ENCODE measurements at places on chromosomes 4 and X.

- DNase-seq = no peak
Measured at GRCh38 chrX:33909836-33910235, 222.3 kb downstream of the FAM47A start.

DNA sequence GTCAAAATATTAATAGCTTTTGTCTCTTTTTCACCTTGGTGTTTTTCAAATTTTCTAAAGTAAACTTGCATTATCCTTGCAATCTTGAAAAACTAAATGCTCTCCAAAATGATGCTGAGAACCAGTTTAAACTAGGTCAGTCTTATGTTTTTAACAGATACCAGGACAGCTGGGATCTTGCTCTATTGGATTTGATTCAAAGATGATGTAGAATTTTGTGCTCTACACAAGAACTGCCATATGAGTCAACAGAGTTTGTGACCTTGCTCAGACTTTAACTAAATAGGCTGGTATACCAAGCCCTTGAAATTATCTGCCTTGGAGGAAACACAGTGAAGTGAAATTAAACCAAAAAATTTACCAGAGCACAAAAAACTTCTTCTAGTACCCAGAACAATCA lies 991.1 kb downstream of the STPG2 start:
- DNase-seq = no peak

DNA sequence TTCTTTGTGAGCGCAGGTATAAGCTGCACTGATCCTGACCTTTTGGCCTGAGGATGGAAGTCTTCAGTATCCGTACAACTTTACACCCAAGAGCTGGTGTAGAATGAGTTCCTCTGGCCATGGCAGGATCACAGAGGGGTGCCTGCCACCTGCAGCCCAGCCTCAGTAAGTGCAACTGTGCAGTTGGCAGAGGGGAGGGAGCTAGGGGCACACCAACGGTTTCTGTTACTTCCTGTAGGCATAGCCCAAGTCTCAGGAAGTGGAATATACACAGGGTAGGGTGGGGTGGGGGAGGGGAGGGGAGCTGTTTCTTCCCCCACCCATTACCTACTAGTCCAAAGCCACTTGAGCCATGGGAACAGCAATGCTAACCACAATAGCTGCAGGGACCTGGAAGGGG lies 85.4 kb upstream of the GBA3 start:
- no peak for DNase-seq

DNA sequence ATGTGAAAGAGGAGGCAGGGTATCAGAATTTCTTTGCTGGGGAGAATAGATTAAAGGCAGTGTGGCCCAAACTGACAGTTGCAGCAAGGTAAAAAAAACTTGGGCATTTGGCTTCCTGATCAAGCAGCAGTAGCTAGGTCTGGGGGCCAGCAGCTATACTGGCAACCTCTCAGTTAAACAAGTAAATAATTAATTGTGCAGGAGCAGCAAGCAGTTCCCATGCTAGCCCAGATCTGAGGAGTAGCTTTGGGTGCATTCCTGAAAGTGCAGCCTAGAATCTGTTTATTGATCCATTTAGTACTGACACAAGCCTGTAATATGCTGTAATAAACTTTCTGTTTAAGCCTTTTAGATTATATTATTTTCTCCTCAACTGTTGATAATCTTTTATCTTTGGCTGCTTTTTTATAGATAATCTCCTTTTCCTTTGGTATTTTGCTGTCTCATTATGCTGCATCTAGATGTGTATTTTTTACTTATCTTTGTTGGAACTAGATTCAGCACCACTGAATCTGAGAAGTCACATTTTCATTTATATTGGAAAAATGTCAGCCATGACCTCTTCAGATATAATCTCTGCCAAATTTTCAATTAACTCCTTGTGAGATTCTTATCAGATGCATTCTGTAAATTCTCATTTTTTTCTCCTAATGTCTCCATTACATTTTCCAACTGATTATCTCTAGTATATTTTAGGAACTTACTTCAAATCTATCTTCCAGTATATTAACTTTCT lies 276.3 kb downstream of the STPG2 start:
- no peak for DNase-seq

GRCh38 chr4:81796790-81797528 lies 325.3 kb upstream of the RASGEF1B start:
- no peak for DNase-seq

- no peak for DNase-seq
Measured at GRCh38 chrX:2628751-2629315, 62.3 kb upstream of the CD99 start.

- DNase-seq = no peak
Measured at GRCh38 chr4:872241-872981, 46.5 kb upstream of the CPLX1 start.

DNA sequence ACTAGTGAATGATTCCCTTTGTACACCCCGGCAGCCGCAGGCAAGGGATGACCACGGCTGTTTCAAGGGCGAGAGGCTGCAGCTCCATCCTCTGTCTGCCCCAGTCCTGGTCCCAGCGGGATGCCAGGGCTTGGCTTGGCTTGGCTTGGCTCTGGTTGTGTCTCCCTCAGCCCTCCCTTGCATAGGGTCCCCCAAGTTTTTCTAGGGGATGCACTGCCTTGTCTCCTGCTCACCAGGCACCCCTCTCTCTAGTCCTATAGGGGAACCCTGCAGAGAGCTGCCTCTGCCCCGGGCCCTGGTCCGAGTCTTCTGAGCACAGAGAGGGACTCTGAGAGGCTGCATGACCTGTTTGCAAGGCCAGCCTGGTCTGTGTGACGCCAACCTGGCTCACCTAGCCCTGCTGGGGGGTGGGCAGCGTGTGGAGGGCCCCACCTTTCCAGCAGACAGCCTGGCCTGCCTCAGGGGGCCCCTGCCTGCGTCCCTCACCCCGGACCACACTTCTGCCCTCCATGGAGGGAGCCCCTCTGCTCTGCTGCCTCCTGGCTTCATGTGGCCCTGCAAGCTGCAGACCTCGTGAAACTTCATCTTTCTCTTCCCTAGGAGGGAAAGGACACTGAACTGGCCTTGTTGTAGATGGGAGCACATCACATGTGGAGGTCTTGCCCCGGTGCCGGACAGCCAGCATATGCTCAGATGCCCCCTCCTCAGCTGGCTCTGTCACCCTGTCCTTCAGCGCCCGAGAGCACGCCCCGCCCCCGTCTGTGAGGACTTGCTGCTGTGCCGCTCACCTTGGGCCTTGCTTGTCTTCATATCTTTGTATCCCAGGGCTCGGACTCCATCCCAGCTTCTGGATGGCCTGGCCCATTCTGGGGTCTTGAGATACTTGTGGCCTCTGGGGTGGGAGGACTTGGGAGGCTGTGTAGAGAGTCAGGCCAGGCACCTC lies 16.4 kb downstream of the SORCS2 start:
- no peak for DNase-seq

DNA sequence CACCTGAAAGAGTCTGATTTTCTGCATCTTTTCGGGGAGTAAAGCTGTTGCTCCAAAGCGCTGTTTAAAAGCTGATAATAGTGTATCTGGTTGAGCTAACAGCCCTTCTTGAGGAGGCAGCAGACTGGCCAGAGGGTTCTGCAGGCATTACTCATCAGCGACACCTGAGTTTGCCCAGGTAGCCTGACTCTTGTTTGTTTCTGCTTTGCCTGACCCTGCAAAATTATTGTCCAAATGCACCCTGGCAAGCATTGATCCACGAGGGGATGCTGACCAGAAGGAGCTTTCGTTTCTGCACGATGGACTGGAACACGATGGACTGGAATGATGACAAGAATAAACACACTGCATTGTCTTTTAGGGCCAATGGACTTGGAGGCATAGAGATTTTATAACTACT lies 6.2 kb downstream of the CD99 start:
- DNase-seq = no peak

- no peak for DNase-seq
Measured at GRCh38 chr4:158112611-158113010, 60.2 kb downstream of the GASK1B start.

DNA sequence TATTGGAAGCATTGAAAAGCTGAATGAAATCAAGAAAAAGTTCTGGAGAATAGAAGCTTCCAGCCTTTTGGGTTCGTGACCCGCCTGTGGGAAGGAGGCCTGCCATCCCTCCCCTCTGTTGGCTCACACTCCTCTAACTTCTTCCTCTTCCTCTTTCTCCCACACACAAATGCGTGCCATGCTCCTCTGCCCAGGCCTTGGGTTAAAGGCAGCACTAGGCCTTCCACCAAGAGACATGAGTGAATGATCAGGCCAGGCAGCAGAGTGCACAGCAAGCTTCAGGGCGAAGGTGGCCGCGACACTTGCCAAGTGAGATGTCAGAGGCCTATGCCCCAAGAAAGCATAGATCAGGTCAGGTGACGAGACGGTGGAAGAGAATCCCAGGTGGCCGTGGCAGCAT lies 38.4 kb downstream of the FAM193A start:
- DNase-seq = no peak

DNA sequence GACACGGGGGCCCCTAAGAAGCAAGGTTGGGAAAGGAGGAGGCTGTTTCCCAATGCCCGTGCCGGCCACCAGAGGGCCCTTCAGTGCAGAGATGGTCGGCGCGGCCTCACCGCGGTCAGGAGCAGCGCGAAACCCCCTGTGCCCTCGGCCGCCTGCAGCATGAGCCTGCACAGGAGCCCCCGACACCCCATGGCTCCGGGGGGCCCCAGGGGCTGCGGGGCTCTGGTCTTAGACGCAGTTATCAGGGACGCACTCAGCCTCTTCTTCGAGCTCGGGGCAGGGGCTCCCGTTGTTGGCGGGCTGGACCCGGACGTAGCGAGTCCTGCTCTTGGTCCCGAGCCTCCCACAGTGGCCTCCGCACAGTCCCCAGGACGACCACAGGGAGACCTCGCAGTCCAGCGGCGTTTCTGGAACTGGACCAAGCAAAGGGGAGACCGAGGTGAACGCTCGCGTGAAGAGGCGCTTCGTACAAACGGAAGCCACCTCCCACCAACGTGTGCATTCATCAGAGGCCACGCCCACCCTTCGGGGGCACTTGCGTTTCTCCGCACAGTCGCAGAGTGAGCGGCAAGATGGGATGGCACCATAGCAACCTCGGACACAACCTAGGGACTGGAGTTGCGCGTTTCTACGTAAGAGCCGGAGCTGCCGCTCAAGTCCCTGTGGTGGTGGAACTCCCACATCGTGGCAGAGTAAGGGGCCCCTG lies 5.0 kb downstream of the SPON2 start:
- DNase-seq = peak; percentile 64

DNA sequence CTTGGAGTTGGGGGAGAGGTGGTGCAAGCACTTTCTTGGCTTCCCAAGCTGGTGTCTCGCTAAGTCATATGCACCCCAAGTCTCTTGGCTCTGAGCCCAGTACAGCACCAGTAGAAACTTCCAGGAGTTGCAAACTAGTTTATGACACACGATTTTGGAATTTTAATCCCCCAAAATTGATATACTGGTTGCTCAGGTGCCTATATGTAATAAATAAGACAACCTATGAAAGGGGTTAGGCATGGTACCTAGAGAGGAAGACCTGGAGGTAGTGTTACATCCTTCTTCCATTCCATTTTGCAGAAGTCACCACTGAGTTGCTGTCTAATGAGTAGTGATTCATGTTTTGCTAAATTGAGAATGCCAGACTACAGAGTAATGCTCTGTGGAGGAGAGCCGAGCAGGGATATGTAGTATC lies 4.3 kb upstream of the SLC4A4 start:
- DNase-seq = no peak

- no peak for DNase-seq
Measured at GRCh38 chr4:95956094-95956493, 116.2 kb downstream of the PDHA2 start.

- DNase-seq = no peak
Measured at GRCh38 chrX:10986616-10987015, 124.5 kb upstream of the HCCS start.

DNA sequence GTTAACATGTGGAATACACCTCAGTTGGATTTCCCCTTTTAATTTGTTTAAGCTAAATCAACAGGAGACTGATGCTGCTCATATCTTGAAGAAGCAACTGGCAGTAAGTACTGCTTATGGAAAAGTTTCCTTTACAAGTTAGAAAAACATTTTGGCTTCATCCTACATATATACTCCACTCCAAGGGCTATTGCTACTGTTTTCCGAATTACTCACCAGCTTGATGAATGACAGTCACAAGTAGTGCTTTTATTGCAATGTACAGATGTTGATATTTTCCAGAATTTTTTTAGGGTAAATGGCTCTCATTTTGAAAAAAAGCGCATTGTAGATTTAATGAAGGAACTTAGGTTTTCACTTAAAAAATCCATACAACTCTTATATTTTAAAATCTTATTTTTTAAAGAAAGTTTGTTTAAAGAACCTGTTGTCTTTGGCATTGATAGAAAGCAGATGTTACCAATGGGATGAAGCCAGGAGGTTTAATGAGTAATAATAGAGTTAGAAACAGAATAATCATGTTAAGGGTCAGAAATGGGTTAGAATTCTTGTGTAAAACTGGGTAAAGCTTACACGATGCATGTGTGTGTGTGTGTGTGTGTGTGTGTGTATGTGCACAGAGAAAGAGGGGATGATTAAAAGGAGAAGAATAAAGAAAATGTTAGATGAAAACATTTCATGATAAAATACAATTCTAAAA lies 272.9 kb downstream of the CFAP299 start:
- DNase-seq = no peak

DNA sequence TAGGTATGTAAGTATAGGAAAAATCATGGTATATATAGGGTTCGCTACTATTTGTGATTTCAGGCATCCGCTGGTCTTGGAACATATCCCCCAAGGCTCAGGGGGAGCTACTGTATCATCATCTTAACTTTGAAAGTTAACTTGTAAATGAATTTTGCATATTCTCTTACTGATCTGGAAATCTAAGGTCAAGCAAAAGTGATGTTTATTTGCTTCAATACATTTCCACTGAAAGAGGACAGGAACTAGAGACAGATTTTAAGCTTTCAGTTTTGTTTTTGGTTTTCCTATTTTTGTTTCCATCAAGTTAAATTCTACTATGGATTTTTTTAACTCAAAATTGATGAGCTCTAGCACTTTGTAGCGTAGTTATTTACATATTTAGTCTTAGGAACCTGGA lies 56.2 kb downstream of the NAF1 start:
- no peak for DNase-seq

GRCh38 chrX:35800474-35800873 lies 2.3 kb downstream of the MAGEB16 start:
- no peak for DNase-seq

GRCh38 chrX:104565791-104566680 lies at the start of gene IL1RAPL2:
IL1RAPL2 (plus strand) TSS chrX:104566199.
- no peak for DNase-seq

DNA sequence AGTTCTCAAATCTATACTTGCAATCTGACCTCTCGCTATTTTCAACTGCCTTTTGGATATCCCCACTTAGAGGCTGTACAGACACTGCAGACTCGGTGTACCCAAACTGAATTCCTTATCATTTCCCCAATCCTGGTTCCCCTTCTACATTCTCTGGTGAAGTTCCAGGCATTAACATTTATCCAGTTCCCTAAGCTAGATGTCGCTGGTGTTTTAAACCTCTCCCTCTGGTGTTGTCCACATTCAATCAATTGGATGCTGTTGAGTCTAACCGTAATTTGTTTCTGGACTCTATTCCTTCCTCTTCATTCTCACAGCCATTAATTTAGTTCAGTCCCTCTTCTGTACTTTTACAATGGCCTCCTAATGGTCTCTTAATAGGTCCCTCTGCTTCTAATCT lies 7.2 kb upstream of the STK26 start:
- no peak for DNase-seq

GRCh38 chr4:56130606-56131155 lies 181.9 kb downstream of the CEP135 start:
- no peak for DNase-seq
